Activated CD8-positive, alpha-beta memory T cell treated with anti-CD3 and anti-CD28 coated beads, Interleukin-2, amount 10 ng/mL, durations not matched to agents 7 days and 5 days (primary cell): ENCODE measurements at places on chromosomes 5 and 9.

GRCh38 chr5:177133096-177133852 is at the start of gene NSD1:
Gene NSD1, plus strand, starts transcription at chr5:177133773. Its CDS starts 1,331 bp downstream, at chr5:177135104.
- peak; percentile 94 for DNase-seq

- DNase-seq: no peak
Measured at GRCh38 chr5:115968770-115969169, 6.5 kb downstream of the LVRN start.

- no peak for DNase-seq
Measured at GRCh38 chr5:169192536-169192935, 108.4 kb downstream of the SLIT3 start.

DNA sequence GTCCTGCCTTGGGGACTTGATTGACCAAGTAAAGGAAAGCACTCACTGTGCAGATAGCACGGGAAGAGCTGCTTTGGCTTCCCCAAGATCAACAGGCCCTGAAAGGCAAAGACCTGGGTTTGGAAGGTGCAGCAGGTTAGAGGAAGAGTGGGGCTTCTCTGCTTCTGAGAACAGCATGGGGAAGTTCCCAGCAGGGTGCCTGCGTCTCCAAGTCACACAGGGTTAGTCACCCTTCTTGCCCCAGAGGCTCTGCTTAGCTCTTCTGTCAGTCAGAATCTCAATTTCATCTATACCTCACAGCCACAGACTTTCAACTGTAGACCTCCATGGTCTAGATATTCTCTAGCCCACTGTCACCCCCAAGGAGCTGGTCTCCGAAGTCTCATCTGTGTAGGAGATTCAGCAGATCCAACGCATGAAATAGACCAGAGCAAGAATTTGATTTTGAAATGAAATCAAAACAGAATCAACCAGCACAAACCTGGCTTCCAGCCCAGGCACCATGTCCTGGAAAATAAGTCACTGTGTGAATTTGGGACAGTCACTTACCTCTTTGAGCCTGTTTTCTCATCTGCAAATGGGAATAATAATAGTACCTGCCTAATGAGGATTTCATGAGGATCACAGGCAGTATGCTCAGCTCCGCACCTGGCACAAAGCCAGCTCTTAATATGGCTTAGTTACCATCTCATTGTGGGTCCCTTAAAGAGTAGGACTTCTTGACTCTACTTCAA is 64.0 kb downstream of the SFXN1 start:
- DNase-seq: no peak

DNA sequence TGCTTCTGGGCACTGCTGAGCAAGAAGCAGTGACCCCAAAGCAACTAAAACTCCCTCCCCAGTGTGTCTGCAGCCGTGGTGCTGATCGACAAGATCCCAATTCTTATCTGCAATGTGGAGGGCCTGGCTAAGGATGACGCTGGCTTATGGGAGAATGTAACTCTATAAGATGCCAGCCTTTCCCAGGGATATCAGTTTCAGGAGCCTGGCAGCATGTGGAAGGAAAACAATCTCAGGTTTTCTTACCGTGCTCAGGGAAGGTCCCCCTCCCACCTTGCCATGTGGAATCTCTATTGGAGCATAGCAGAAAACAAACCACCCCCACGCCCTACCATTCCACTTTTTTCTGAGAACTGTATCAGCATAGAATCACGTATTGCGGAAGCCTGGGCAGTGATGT is 87.7 kb upstream of the PTPN3 start:
- DNase-seq: no peak

DNA sequence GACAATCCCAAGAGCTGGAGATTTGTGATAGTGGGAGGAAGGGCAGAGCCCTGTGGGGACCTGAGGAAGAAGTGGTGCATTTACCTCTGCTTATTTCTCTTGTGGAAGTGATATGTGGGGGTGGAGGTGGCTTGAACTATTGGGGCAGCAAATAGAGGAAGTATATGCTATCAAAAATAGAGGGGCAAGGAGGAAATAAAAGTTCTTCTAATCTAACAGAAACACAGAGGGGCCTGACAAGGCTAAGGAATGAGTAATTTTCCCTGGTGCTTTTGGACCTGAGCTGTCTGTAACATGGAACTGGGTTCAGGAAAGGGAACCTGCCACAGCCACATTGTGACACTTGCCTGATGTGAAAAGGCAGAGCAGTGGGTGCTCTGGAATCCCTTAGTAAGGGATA is 378.6 kb upstream of the KLF4 start:
- DNase-seq: no peak

DNA sequence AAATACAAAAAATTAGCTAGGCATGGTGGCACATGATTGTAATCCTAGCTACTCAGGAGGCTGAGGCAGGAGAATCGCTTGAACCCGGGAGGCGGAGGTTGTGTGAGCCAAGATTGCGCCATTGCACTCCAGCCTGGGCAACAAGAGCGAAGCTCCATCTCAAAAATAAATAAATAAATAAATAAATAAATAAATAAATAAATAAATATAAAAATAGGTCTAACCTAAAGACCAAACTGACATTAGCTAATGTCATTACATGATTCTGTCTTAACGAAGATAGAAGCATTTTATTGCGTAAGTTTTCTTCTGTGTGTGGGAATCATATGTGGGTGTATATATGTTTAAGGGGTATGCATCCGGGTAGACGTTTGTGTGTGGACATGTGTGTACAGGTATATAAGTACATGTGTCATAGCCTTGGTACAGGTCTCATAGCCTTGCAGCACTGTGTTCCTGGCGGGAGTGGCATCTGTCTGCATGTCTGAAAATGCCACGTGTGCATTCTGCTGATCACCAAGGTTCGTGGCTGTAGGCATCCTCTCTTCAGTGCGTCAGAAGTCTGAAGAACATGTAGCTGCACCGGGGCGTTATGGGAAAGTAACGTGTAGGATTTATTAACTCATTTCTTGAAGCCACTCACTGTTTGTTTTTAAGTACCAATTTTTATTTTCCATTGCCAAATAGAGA is 298.1 kb downstream of the NR3C1 start:
- DNase-seq: no peak

DNA sequence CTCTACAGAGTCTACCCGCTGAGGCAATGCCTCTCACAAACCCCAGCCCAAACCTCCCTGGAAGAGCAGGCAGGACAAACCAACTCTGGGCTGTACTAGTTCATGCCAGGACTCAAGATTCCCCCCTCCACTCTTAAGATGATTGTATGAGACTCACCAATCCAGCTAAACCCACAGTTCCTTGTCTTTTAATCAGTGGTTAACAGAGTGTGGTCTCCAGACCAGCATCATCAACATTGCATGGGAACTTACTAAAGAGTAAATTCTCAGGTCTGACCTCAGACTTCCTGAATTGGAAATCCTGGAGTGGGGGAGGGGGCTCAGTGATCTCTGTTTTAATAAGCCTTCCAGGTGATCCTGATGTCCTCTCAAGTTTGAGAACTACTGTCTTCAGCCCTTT is 240.9 kb downstream of the GAS1 start:
- DNase-seq: no peak

- DNase-seq: no peak
Measured at GRCh38 chr5:147904110-147904509, 2.2 kb downstream of the C5orf46 start.

DNA sequence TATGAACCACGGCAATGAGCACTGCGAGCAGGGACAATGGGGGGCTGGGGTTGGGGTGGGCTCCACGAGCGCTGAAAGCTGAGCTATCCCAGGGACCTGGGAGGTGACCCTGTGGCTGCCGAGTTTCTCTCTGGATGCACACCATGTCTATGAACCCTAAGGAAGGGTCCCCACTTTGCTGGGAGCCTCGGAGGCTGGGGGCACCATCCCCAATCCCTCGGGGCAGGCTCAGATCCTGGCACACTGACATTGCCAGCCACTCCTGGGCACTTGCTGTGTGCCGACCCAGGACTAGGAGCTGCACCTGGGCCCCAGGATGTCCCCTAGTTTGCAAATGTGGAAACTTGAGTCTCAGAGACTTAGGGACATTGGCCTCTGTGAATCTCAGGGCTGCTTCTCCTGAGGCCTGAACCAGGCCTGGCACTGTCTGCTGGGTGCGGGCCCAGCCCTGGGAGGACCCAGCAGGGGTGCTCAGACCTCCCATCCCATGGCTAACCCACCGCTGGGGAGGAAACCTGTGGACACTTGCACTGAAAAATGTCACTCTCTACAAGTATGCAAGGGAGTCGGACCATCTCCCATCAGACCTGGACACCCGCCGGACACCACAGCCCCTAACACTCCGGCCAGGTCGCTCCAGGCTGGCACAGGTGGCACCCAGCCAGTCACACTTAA is 13.0 kb upstream of the CAMSAP1 start:
- no peak for DNase-seq

- DNase-seq: no peak
Measured at GRCh38 chr5:145943674-145944121, 7.3 kb downstream of the SH3RF2 start.

DNA sequence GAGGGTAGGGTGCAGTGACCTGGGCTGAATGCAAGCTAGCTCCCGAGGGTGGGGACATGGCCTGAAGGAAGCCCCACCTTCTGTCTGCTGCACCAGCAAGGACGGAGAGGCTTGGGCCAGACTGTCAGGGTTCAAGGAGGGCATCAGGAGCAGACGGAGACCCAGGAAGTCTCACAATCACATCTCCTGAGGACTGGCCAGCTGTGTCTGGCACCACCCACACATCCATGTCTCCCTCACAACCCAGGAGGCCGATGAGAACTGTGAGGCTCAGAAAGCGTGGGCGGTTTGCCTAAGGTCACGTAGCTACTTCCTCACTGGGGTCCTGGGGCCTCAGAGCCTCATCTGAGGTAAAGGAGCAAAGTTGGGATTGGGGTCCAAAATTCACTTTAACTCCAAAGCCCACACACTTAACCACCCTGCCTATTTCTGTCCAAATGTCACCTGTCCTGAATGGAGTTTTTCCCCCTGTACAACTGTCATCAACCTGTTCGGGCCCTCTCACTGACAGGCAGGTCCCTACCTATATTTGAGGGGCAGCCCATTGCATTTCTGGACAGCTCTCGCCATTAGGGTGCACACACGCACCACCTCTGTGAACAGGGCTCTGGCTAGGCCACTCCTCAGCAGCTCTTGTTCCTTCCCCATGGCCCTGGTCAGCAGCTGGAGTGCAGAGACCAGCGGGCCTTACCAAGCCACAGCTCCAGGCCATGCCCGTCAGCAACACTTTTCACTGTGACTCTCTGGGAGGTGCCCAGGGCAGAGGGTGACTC is 3.4 kb downstream of the IL13 start:
- no peak for DNase-seq

DNA sequence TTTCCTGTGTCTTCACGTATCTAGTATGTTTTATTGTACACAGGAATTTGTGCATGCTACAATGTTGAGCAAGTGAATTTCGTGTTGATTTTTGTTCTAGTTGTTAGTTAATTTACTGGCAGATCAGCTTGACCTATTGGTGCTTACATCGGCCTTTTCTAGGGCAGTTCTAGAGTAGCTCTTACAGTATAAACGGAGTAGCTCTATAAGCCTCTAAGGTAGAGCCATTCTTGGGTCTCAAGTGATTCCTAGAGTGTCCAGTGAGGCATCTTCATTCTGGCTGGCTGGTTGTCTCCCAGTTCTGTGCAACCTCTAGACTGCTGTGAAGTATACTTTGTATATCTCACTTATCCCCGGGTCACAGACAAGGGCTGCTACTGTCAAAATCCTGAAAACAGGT is 364.6 kb downstream of the CDH10 start:
- DNase-seq: no peak

DNA sequence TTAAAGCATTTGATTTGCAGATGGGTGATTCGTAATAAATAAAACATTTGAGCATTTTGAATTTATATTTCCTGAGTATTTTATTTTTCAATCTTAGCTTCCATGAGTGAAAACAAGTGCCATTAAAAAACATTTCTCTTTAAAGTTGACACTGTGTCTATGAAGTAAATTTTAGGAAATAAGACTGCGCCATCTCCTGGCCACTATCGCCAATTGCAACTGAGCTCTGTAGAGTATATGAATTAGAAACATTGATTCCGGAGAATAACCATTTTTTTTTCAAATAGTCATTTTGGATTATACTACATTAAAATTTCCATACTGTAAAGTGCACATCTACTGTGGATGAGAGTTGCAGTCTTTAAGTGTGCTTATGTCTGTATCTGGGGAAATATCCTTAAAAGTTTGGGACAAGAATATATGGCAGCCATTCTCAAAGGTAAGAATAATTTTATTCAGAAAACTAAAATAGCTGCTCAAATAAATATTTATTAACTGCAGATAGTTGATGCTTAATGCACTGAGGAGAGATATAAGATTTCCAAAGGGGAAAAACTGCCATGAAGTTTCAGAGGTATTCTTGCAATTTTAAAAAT is 5.9 kb downstream of the DMRTA1 start:
- DNase-seq: peak; percentile 59

GRCh38 chr5:66362046-66362445 is 217.9 kb downstream of the SREK1 start:
- DNase-seq: no peak

DNA sequence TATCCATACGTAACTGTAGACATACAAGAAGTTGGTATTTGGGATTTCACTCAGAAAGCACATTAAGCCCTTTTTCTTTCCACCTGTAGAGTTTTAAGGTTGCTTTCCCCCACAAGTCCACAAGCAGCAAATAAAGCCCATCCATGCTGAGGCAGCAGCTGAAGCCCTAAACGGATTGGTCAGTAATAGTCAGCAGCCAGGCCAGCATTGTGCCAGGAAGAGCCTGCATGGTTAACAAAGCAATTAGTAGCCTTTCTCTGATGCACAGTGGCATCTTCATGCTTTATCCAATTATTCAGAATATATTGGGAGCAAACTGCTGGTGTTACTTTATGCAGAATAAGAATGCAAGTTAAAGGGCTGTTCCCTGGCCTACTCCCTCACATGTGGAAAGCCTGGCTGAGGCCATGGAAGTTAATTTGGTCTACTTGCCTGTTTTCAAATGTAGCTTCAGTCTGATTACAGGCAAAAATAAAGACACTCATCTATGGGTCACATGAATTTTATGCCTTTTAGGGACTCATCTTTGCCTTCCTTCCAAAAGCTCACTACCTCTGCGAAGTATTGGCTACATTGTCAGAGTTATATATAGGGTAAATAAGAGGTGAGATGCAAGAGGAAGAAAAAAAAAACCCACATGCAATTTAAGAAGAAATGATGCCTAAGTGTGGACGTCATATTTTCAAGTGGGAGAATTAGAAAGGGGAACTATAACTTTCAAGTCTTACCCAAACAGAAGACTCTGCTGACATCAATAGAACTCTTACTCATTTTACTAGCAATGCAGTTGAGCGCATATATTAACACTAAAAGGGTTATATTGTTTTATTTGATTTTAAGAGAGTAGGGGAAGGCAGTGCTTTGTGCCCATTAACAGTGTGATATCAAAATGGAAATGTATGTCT is 15.9 kb downstream of the EBF1 start:
- no peak for DNase-seq

DNA sequence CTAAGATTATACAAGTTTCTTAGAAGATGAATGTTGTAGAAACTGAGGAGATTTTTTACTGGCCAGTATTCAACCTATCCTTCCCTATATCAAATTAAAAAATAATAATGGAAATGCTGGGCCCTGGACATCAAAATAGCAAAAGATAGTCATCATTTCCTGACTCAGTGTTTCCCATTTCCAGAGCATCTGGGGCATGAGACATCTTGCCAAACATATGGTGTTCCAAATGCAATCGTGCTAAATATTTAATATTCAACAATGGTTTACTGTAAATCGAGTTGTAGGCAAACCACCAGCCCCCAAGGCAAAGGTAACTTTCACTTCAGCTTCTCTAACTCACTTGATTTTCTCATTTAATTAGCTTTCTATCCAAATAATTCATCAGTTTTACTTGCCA is 152.9 kb downstream of the FRMD3 start:
- no peak for DNase-seq
